NCI-H2107 (cell line): ENCODE measurements at places on chromosomes 4 and X.

DNA sequence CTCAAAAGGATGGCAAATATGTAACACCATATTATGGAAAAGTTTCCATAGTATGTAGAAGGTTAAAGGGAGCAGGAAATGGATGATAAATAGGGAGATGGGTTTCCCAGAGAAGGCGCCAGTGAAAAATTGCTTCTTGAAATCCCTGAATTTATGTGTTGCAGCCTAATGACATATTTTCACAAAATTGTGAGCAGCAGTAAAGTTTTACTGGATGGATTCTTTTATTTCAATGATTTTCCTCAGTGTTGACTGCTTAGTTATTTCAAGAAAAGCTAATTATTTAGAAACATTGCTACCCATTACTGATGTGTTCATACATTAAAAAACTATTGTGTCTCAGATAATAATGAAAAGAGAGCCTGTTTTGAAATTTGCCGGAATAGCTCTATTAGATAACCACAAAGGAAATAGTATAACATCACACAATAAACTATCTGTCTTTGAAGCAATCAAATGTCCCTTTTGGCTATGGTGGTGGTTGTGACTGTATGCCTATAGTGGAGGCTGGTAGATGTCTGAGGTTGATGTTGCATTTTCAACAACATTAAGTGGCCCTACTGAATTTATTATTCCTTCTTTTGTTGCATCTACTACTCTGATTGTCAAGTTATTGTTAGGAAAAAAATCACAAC, 169.9 kb upstream of the HAND2 start:
- no peak for DNase-seq

GRCh38 chrX:154806837-154807501, 1.7 kb upstream of the MPP1 start:
- DNase-seq = no peak

DNA sequence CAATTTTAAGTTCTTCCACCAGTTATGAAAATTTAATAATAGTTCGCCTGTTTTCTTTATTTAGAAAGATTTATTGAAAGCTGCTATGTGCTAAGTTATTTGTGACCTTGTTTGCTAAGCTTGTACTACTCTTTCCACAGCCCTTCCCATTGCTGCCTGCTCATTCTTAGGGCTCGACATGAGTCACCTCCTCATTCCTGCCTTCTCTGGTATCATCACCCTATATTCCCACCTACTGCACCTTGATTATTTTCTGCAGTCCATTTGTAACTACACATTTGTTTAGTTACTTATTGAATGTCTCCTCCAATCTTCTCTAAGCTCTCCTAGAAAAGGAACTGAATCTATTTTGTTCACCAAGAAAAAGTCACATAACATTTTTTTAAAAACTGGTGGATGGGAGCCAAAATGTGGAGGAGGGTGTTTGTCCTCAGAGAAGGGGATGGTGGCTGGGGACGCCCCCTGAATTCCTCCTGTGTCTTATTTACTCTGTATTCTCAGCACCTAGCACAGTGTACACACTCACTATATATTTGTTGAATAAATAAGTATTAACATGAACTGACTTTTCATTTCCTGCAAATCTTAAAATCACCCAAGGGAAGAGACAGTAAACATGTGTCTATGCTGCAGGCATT, 3.7 kb upstream of the RAB9A start:
- no peak for DNase-seq

DNA sequence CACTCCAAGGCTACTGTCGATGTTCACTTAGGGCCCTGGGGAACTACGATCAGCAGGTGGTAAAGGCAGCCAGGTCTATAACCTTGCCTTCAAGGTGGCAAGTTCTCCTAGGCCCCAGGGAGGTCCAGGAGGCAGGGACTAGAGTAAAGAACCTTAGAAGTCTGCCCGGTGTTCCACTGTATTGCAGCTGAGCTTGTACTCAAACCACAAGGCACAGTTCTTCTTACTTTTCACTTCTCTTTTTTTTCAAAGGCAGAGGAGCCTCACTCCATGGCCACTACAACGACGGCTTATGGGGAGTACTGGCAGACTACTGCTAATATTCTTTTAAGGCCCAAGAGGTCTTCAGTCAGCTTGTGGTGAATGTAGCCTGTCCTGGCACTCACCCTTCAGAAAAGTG, 78.8 kb upstream of the GPR174 start:
- no peak for DNase-seq

DNA sequence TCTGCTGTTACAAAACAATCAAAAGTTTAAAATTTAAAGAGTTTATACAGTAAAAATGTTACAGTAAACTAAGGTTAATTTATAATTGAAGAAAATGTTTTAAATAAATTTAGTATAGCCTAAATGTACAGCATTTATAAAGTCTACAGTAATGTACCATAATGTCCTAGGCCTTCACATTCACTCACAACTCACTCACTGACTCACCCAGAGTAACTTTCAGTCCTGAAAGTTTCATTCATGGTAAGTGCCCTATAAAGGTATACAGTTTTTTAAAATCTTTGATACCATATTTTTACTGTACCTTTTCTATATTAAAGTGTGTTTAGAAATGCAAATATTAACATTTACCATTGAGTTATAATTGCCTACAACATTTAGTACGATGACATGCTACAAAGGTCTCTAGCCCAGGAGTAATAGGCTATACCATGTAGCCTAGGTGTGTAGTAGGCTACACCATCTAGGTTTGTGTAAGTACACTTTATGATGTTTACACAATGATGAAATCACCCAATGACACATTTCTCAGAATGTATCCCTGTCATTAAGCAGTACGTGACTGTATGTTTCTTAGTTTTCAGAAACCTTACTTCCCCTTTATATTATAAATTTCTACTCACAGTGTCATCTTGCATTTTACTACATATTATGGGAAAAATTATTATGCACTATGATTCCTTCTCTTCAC, 320.8 kb downstream of the ADAM29 start:
- no peak for DNase-seq

GRCh38 chr4:37690976-37691375, 4.8 kb upstream of the RELL1 start:
- DNase-seq = no peak

GRCh38 chr4:8102076-8102355, 56.6 kb downstream of the ABLIM2 start:
- no peak for DNase-seq

DNA sequence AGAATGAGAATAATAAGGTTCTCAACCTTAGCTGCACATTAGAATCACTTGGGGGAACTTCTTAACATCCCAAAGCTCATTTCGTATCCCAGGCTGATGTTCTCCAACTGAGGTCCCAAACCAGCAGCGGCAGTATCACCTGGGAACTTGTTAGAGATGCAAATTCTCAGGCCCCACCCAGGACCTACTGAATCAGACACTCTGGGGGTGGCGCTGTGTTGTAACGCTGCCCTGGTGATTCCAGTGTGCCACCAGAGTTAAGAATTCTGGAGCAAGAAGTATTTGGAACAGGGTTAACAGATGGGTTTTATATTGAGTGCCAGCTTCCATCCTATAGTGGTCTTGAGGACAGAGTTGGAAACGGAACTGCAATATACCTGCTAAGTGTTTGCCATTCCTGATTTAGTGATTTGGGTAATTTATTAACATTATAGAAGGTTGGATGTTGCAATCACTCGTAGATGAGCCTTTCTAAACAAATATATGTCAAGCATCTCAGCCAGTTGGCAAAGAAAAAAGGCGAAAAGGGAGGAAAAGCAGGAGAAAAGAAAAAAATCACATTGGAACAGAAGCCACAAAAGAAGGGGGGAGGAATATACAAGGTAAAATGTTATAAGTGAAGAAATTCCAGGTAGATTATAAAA, 141.0 kb downstream of the ARX start:
- no peak for DNase-seq

DNA sequence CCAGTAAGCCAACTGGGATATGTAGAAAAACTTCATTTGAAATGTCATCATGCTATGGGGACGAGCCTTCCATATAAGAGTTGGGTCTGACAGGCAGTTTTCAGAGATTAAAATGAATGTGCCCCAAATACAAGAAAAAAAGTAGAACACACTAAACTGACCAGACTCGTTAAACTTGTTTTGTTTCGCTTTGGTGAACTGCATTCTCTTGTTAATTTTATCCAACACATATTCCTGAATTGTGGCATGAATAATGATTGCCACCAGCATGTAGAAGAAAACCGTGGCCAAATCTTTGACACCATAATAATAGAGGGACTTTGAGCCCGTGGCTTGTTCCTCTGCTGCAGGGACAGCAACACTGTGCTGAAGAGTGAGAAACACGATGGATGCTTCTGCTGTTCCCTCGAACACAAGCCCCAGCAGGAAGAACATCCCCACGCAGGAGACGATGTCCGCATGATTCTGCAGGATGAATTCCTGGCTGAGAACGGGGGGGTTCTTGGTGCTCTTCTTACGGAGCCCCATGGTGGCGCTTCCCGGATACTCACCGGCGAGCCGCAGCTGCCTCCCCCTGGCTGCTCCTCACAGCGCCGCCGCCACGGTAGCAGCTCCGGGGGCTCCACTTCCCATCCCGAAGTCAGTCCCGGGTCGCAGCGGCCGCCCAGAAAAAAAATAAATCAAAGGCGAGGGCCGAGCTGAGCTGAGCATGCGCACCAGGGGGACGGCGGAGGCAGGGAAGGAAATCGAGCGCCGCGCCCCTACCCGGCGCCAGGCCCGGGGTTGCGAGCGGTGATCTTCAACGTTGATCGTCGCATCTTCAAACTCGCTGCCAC, at the start of gene TRAM1L1:
TSS of gene TRAM1L1 (minus strand) at position 711 of the 836 bp plus-strand sequence. CDS start at position 528, 183 bp downstream.
- DNase-seq = no peak

DNA sequence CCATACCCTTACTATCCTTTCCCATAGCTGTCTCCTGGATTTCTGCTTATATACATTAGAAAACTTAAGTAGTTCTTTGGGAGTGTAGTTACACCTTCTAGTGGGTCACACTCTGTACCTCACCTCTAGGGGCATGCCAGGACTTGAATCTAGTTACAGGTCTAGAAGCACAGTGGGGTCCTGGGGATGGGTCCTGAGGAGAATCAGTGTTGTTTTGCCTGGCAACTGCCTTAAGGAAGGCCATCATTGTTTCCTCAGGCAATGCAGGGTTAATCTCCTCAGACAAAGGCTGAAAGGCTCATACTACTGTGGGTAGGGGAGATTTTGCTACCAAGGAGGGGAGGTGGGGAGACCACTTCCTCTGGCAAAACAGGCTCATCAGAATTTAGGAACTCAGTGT, 750.3 kb downstream of the FAT4 start:
- DNase-seq = no peak

GRCh38 chr4:154616731-154617130, 4.3 kb upstream of the FGG start:
- DNase-seq = no peak

GRCh38 chrX:43631841-43632240, 24.3 kb upstream of the MAOA start:
- no peak for DNase-seq

DNA sequence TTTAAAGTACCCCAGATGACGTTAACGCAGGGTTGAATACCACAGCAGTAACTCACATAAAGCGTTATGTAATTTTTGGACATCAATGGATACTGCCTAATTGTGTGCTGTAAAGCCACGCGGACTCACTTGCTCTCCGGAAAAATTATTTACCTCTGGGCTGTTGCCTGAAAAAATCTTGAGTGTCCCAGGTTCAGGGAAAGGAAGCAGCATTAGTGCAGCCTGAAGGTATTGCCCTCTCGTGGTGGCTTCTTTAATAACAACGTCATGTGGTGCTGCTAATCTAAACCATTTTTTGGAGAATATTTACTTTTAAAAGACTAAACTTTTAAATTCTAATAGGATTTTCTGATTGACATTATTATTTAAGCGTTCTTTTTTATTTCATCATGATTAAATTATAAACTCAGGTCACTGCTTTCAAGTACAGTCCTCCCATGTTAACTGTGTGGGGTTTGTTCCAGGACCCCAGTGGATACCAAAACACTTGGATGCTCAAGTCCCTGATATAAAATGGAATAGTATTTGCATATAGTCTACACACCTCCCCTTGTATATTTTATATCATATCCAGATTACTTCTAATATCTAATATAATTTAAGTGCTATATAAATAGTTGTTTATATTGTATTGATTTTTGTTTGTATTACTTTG, 384.8 kb downstream of the FAM133A start:
- DNase-seq = no peak

GRCh38 chr4:131207589-131207988, 1941.5 kb upstream of the PCDH10 start:
- no peak for DNase-seq

DNA sequence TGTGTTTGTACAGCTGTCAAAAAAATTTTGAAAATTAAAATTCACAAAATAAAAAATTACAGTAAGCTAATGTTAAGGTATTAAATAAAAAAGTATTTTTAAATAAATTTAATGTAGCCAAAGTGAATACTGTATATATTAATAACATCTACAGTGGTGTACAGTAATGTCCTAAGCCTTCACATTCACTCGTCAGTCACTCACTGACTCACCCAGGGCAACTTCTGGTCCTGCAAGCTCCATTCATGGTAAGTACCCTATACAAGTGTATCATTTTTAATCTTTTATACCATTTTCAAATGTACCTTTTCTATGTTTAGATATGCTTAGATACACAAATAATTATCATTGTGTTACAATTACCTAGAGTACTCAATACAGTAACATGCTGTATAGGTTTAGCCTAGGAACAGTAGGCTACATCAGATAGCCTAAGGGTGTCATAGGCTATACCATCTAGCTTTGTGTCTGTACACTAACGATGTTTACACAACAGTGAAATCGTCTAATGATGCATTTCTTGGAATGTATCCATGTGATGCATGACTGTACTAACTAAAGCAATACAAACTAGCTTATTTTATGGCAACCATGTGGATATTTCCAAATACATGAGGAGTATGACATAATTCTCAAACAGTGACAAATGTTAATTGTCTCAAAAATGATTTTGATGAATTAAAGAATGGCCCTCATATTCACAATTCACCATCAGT, 13.7 kb downstream of the DDX60 start:
- no peak for DNase-seq

- DNase-seq = no peak
These were observed 318.6 kb upstream of the FAT1 start for GRCh38 chr4:187042251-187042650.

DNA sequence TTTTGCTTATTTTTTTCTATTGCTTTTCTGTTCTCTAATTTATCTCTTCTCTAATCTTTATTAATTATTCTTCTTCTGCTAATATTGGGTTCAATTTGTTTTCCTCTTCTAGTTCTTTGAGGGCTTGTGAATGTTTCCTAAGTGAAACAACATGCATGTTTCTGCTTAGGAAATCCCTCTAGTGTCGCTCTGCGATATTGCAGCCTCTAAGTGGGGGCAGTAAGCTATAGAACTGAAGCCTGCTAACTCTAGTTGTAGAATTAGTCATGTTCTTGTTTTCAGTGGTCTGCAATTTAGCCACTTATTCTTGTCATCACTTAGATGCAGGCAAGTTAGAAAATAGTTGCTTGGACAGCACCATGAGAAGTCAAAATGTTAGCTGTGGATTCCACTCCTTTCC, 222.6 kb downstream of the SPIN4 start:
- DNase-seq = no peak

GRCh38 chr4:57926311-57926710, 816.1 kb upstream of the IGFBP7 start:
- no peak for DNase-seq
